ENCODE measurements at places on chromosomes 13 and 19. TPM values are rescaled to one million over a fixed set of nuclear protein-coding genes. Genes with fewer than 3 reads are reported as not detected.

Gene ANGPTL4
- 56.4 TPM for total RNA-seq

Gene C19orf38
- 1.7 TPM for total RNA-seq

DNA sequence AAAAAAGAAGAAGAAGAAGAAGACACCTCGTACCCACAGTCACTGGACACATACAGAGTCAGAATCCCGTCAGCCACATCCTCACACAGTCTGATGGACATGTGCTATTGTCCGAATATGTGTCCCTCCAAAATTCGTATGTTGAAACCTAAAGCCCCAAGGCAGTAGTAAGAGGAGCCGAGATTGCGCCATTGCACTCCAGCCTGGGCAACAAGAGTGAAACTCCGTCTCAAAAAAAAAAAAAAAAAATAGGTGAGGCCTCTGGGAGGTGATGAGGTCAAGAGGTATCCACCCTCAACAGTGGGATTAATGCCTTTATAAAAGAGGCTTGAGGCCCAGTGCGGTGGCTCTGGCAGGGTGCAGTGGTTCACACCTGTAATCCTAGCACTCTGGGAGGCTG lies 2.6 kb upstream of the DENND1C start:
- H3K4me1 ChIP-seq = no peaks in the 10 kb centered on the region
- H3K36me3 ChIP-seq = no peaks in the 10 kb centered on the region
- no peak overlapping the region for H3K4me3 ChIP-seq
- DNase-seq = no peak
- H3K27me3 ChIP-seq = no peaks in the 10 kb centered on the region

- H3K36me3 ChIP-seq = no peaks in the 10 kb centered on the region
- no peaks in the 10 kb centered on the region for H3K27me3 ChIP-seq
- H3K27ac ChIP-seq = no peak overlapping the region
- no peak for DNase-seq
- H3K4me1 ChIP-seq = no peaks in the 10 kb centered on the region
Observed at GRCh38 chr13:35228536-35228935, 248.0 kb downstream of the MAB21L1 start.

- H3K36me3 ChIP-seq = no peaks in the 10 kb centered on the region
- no peak for DNase-seq
- H3K27me3 ChIP-seq = no peaks in the 10 kb centered on the region
Observed at GRCh38 chr13:40776681-40777165, 5.7 kb upstream of the MRPS31 start.

Data from suprapubic skin (tissue), 4 donors.